Thymus (tissue), 14 donors: ENCODE measurements at places on chromosomes 13 and 19. TPM values are rescaled to one million over a fixed set of nuclear protein-coding genes. Genes with fewer than 3 reads are reported as not detected.

DNA sequence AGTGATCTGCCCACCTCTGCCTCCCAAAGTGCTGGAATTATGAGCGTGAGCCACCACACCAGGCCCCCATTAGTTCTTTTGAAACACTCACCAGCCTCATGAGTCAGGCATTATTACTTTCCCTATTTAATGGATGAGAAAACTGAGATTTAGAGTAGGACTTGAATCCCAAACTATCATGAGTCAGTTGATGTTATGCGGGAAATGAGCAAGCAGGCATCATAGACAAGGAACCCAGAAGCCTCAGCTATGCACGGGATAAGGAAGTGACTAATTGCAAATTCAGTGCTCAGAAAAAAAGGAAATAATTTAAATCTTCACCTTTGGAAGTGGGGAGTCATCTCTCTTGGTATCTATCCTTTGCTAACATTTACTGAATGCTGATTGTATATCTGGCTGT lies 217.5 kb downstream of the ABCC4 start:
- H3K4me1 ChIP-seq, result no peaks in the 10 kb centered on the region
- no peak overlapping the region for H3K27ac ChIP-seq
- no peak overlapping the region for H3K4me3 ChIP-seq
- DNase-seq, result no peak

GRCh38 chr13:20332361-20333096 lies 100.4 kb upstream of the GJB6 start:
- H3K27me3 ChIP-seq, result no peaks in the 10 kb centered on the region
- H3K27ac ChIP-seq, result no peak overlapping the region
- no peak overlapping the region for H3K4me3 ChIP-seq
- DNase-seq, result no peak
- H3K4me1 ChIP-seq, result peaks cover 15% of the 10 kb centered on the region
- no peaks in the 10 kb centered on the region for H3K36me3 ChIP-seq

DNA sequence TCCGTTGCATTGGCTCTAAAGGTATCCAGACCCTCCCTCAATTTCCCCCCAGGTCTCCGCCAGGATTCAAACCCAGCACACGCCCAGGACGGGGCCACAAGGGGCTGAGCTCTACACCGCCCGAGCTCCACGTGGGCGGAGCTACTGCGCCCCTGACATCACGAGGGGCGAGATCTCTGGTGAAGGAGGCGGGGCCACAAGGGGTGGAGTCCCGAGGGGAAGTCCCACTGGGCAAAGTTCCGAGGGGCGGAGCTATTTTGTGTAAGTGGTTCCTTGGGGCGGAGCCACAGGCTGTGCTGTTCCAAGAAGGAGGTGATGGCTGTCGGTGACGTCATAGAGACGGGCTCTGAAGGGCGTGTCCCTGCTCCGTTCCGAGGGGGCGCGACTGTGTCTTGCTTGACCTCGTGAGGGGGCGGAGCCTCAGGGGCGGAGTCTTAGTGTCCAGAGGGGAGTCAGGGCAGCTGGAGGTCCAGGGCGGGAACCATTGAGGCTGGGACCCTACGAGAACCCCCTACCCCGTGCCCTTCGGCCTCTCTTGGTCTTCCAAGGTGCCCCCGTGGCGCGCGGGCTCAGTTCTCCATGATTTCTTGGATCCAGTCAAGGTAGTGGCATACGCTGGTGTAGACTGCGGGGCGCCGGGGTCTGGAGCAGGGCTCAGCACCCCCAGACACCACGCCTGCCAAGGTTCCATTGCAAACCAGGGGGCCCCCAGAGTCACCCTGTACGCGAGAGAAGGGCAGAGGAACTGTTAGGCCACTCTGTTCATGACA lies 1.3 kb upstream of the KLK8 start:
- H3K36me3 ChIP-seq, result no peaks in the 10 kb centered on the region
- peaks cover 22% of the 10 kb centered on the region for H3K27me3 ChIP-seq
- H3K4me3 ChIP-seq, result no peak overlapping the region
- no peak overlapping the region for H3K27ac ChIP-seq

- H3K27me3 ChIP-seq, result no peaks in the 10 kb centered on the region
- no peak for DNase-seq
- H3K4me1 ChIP-seq, result no peaks in the 10 kb centered on the region
- H3K4me3 ChIP-seq, result no peak overlapping the region
Observed at GRCh38 chr13:91014696-91015095, 332.8 kb upstream of the MIR17HG start.

DNA sequence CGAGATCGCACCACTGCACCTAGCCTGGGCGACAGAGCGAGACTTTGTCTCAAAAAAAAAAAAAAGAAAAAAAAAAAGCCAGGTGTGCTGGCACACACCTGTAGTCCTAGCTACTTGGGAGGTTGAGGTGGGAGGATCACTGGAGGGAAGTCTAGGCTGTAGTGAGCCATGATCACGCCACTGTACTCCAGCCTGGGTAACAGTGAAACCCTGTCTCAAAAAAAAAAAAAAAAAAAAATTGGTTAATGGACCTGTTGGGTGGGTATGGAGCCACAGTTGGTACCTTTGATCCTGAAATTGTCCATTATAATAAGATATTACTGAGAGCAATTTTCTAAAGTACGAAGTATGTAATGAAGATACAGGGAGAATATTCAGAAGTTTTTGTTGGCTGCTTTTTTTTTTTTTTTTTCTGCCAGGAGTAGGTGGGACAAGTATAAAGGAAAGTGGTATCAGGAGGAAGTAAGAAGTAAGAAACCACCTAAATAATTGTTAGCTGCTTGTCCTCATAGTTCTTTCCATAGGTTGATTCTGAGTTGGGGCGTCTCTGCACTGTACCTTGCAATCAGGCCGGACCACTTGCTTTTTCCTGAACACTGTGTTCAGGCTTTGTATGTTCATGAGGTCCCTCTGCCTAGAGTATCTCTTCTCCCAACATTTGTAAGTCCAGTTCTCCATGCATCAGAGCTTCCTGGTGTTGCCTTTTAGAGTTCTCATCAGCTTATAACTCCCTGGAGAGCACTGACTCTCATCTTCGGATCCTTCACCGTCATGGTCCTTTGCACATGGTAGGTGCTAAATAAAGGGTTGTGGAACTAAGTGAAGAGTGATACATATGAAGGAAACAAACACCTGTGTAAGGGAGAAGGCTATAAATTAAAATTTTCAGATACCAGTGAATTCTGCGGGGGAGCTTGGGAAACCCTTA lies 31.7 kb downstream of the ARHGAP35 start:
- DNase-seq, result no peak
- no peaks in the 10 kb centered on the region for H3K27me3 ChIP-seq
- H3K27ac ChIP-seq, result no peak overlapping the region
- no peak overlapping the region for H3K4me3 ChIP-seq
- no peaks in the 10 kb centered on the region for H3K36me3 ChIP-seq

DNA sequence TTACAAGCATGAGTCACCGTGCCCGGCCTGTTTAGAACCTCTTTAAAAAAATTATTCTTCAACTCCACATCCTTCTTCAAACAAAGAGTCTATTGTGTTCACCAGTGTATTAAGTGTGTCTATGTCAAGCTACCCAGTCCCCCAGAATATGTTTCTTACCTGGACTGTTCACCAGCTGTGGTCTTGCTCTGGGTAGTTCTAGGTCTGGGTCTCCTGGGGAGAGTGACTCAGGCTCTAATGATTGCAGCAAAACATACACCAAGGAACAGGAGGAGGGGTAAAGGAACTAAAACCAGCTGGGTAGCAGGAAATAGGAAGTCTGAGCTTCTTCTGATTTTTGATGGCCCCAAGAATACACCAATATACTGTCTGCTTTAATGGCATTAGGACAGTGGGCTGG lies at the start of gene FPR1:
TSS of gene FPR1 (minus strand) at position 224 of the 400 bp plus-strand sequence. CDS start 4,884 bp downstream, outside the sequence.
- no peaks in the 10 kb centered on the region for H3K4me1 ChIP-seq
- H3K4me3 ChIP-seq, result no peak within 1 kb of the TSS
- no peak for DNase-seq
- no peaks in the 10 kb centered on the region for H3K36me3 ChIP-seq

DNA sequence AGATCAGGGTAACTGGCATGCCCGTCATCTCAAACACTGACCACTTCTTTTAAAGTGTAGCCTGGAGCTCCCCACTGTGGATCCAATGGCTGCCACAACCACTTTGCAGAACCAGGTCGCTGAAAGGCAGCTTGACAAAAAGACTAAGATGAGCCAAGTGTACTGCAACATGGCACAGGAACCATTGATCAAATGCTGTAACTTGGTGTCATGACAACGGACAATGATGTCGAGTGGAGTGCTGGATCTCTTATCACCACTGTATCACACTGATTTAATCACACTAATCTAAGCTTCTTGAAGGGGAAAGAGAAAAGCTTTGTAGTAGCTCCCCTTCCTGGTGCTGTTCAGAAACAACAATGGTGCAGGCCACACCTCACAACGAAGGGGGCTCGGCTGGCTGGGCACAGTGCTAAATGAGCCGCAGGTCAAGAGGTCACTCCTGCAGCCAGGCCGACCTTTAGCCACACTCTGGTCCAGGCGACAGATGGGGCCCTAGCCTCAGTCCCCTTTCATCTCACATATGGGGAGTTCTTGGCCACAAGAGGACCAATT lies 2.2 kb upstream of the TNFRSF19 start:
- no peak for DNase-seq
- H3K27ac ChIP-seq, result no peak overlapping the region
- H3K4me1 ChIP-seq, result peaks cover 5% of the 10 kb centered on the region
- H3K4me3 ChIP-seq, result no peak overlapping the region

- no peak overlapping the region for H3K27ac ChIP-seq
- H3K4me3 ChIP-seq, result no peak overlapping the region
- H3K27me3 ChIP-seq, result no peaks in the 10 kb centered on the region
- no peaks in the 10 kb centered on the region for H3K4me1 ChIP-seq
- peaks cover 26% of the 10 kb centered on the region for H3K36me3 ChIP-seq
Observed at GRCh38 chr13:98798849-98799645, 46.6 kb upstream of the SLC15A1 start.

DNA sequence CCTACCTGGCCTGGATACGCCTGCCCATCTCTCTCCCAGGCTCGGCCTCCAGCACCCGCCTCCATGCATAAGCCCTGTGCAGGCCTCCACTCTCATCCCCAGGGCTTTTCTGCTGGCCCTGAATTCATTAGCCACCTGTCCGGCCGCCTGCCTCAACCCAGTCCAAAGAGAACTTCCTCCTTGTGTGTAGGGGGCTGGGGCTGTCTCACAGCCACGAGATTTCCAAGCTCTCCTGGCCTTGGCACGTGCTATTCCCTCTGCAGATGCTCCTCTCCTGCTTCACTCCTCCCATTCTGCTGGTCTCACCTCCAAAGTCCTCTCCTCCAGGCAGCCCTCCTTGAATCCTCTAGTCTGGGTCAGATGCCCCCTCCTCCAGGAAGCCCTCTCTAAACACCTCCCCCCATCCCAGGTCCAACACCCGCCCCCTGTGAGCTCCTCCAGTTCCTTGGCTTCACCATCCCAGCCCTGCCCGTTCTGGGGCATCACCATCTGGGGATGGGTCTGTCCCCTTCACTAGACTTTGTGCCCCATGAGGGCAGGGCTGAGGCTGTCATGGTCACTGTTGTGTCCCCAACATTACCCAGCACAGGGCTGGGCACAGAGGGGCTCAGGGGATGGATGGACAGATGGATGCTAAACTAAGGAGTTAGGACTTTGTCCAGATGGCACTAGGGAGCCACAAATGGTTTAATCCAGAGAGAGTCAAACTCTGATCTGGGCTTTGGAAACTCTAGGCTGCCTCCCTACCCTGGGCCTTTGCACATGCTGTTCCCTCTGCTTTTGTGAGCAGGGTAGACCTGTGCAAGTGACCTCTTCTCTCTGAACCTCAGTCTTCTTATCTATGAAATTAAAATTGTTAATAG lies 14.8 kb downstream of the MEIS3 start:
- H3K4me3 ChIP-seq, result no peak overlapping the region
- no peaks in the 10 kb centered on the region for H3K4me1 ChIP-seq
- H3K27me3 ChIP-seq, result peaks cover 47% of the 10 kb centered on the region

GRCh38 chr19:5615756-5616327 lies 6.7 kb downstream of the SAFB2 start:
- H3K27me3 ChIP-seq, result no peaks in the 10 kb centered on the region
- peaks cover 65% of the 10 kb centered on the region for H3K36me3 ChIP-seq
- no peak overlapping the region for H3K4me3 ChIP-seq
- H3K27ac ChIP-seq, result no peak overlapping the region

GRCh38 chr13:110305001-110305400 lies 2.0 kb downstream of the COL4A1 start:
- peaks cover 45% of the 10 kb centered on the region for H3K27me3 ChIP-seq
- H3K27ac ChIP-seq, result no peak overlapping the region
- H3K4me3 ChIP-seq, result no peak overlapping the region
- no peaks in the 10 kb centered on the region for H3K36me3 ChIP-seq
- H3K4me1 ChIP-seq, result no peaks in the 10 kb centered on the region
- DNase-seq, result no peak

DNA sequence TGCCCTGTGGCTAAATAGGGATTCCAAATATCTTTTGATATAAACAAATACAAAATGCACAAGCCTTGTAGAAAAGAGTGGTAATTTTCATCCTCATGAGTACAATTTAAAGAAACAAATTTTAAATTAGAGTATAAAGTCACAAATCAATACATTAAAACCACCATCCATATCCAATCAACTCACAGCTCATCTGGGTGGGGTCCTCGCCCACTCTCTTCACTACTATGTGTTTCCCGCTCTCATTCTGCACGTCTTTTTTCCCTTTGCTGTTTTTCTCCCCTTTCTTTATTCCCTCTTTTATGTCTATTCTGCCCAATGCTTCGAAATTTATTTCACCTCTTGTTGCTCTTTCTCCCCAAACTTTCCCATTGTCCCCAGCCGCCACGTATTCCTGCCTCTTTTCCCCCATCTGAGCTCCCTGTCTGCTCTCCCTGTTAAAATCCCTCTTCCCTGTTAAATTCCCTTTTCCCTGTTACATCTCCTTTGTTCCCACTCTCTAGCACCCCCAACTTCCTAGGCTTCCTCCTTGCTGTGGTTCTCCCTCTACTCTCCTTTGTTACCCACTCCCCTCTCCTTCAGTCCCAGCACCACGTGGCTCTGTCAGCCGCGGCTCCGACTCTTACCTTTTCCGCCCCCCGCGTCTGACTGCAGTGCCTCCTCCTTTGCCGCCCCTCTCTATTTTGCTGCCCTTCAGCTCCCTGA lies 1.3 kb downstream of the ZNF616 start:
- no peak overlapping the region for H3K27ac ChIP-seq
- peak overlapping the region; percentile 90 for H3K4me3 ChIP-seq
- peaks cover 11% of the 10 kb centered on the region for H3K4me1 ChIP-seq
- DNase-seq, result no peak

Gene LIN7B
- total RNA-seq, result 3.5 TPM

Gene ZNF44
- 7.1 TPM for total RNA-seq

Gene KIR2DL1
- total RNA-seq, result not detected

Gene PSG6
- total RNA-seq, result not detected
